Right kidney (tissue), 9 donors: ENCODE measurements at places on chromosomes 2 and 18.

- DNase-seq: no peak
These were observed 223.5 kb downstream of the RNF152 start for GRCh38 chr18:61669320-61669719.

DNA sequence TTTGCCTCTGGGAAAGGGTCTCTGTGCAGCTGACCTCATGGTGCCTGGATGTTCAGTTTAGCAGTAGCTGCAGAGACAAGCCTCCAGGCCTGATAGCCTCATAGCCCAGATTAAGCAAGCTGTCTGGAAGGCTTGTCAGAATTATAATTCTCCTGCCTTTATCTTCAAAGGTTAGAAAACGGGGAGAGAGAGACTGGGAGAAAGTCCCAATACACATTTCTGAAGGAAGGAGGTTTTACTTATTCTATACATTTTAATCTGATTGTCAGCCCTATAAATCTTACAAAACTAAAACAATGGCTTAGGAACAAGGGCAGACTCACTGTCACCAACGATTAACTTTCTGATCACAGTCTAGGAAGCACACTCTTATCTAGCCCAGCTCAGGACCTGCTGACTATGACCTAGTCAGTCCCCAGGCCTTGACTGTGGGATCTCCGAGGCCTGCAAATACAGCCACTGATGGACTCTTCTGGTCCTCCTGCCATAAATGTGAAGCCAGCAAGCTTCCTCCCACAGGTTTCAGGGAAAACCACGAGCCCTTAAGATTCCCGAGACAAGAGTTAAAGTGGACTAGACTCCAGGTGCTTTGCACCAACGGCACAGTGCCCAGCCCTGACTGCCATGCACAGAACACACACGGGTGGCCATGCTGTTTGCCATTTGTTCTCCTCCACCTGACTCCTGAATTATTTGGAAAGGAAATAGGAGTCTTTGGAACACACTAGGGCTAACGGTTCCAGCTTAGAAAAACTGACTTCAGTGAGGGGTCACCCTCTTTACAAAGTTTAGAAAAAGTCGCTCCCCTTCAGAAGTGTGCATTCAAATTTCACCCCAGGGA, 111.4 kb upstream of the SMAD7 start:
- DNase-seq: no peak

GRCh38 chr18:69490813-69491212, 90.1 kb downstream of the DOK6 start:
- DNase-seq: no peak

GRCh38 chr2:43387092-43388062, 161.0 kb upstream of the ZFP36L2 start:
- no peak for DNase-seq

GRCh38 chr2:225041851-225042799, at the start of gene DOCK10:
Gene DOCK10, minus strand, starts transcription at chr2:225042468. Its CDS starts 94 bp downstream, at chr2:225042374.
- peak; percentile 77 for DNase-seq

- DNase-seq: no peak
These were observed 11.3 kb downstream of the ZNF519 start for GRCh38 chr18:14120926-14121325.

DNA sequence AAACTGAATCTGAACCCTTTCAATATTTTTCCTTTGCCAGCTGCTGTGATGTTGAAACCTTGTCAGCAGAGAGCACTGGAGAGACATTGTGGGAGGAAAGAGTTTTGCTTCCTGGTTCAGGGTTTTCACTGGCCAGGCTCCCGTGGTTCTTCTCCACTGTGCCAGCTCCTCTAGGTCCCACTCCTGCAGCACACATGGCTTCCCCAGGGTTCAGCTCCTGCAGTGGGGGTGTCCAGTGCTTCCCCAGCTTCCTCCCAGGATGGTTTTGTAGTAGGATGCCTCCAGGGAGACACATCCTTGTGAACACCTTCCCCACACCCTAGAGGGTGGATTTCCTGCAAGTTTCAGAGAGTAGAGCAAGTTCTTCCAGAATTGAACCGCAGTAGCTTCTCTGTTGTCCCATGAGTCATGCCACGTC, 24.0 kb upstream of the SULT1C3 start:
- DNase-seq: peak; percentile 41

DNA sequence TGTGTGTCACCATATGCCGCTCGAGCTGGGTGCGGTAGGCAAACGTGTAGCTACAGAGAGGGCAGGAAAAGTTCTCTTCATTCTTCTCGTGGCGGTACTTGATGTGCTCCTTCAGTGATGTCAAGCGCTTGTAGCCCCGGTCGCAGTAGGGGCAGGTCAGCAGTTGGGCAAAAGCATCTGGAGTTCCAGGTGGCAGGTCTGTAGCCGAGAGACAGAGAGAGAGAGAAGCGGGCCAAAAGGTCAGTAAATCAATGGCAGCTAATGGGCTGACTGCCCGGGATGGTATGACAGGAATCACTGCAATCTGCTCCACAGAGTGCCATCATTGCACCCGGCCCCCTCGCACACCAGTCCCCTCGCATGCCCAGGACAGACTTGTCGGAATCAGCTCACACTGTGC, 116.0 kb downstream of the ZEB2 start:
- DNase-seq: no peak

- DNase-seq: no peak
These were observed 230.1 kb upstream of the PXDN start for GRCh38 chr2:1974397-1974796.

DNA sequence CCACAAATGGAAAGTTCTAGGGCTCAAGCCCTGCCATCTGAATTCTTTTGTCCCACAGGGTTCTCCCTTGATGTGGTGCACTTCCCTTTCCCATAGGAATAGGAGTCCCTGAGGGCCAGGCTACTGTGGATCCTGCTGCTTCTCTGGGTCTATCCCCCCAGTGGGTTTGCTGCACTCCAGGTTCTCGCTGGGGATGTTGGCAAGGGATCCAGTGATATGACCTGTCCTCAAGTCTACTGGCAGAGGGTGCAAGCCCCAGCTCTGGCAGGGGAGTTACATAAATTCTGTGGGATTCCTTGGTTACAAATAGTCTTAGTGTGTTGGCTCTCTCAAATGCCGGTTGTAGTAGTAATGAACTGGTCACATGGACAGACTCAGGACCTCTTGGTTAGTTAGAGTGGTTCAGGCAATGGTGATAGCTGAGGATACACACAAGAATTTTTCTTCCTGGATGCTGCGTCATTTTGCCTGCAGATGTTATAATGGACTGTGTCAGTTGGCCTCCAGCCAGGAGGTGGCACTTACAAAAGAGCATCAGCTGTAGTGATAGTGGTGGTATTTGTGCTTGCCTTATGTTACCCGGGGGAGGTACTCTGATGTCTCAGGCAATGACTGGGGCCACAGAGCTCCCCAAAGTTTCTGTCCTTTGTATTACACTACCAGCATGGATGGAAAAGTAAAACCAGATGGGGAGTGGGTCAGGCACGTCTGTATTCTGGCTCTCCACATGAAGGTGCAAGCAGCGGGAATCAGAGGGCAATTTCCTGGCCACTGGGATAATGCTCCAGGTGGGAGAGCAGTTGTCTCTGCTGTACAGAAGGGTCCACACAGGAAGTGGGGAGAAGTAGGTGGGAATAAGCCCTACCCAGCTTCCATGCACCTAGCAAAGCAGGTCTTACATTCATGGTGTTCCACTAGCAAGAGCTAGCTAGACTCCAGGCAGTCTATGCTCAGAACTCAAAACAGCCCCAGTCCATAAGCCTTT, 267.9 kb downstream of the SOX11 start:
- DNase-seq: no peak

DNA sequence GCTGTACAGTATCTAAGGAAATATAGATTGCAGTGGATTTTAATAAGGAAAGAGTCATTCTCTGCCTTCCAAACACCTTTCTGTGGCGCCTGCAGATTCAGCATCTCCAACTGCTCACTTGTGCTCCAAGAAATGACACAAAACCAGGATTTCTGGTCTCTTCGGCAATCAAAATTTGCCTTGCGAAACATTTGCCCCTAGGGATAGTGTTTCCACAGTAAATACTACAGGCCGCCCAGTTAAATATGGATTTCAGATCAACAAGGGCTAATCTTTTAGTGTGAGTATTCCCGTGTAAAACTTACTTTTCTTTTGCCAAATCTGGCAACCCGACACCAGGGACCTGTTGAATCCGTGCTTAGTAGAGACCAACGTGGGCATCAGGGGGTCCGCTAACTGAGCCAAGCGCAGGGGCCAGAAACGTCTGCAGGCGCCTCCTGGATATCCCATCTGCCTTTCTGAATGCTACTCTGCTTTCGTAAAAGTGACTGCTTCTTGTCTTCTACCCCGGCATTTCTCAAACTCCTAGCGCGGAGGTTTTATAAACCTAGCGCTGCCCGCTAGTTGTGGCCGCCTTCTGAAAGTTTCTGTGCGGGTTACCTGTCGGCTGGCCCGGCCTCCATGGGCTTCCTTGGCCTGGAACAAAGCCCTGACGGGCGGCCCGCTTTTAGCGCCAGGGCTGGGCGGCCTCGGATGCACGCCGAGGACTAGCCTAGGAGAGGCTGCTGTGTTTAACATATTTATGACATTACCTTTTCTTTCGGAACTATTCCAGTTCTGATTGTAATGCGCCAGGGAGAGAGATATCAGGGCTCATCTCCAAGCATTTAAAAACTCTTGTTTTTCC, 2.5 kb downstream of the CYP1B1 start:
- peak; percentile 75 for DNase-seq

GRCh38 chr2:239535413-239536144, 134.8 kb upstream of the HDAC4 start:
- DNase-seq: no peak

DNA sequence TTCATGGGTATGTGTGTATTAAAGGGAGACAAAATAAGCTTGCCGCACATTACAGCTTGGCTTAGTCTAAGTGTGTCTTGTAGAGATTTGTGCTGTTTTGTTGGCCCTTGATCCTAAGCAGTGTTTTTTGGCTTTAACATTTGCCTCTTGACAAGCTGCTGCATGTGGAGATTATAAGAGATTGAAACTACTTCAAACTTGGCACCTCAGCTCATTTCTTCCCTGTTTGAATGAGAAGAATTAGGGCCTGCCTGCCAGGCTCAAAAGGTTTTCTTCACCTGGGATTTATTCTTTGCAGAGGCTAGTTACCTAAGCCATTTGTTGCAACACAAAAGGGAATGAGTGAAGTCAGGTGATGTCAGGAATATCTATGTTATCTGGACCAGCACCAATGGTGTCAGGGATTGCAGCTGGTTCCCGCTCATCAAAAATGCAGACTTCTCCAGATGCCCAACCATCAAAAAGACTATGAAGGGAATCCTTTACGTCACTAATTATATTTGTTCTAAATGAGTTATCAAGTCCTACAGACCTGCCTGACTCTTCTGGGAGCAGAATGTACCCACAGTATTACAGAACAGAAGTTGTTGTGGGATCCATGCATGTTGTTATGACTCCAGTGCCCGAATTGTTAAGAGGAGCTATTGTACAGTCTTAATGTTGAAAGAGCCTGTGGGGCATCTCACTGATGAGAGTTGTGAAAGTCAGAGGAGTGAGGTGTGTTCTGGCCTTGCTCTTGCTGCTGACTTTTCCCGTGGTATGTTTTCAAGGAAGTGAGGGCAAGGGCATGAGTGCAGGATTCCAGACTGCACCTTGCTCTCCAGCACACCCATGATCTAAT, 31.0 kb downstream of the ABCA12 start:
- no peak for DNase-seq

- no peak for DNase-seq
These were observed 428.4 kb upstream of the SLC14A2 start for GRCh38 chr18:45186832-45187231.

DNA sequence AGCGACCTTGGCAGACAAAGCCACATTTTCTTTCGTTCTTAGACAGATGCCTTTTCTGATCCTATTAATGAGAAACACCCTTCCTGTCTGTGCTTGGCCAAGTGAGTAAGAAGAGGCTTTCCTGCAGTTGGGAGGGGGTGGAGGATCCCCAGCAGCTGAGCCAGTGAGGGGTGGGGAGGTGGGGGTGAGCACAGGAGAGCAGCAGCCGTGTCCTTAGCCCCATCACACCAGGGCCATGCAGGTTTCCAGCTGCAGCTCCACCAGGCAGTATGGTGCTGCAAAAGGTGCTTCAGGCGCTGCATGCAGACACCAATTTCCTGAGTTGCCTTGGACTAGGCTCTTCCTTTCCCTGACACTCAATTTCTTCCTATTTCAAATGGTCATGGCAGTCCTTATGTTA, 123.3 kb upstream of the SIX2 start:
- no peak for DNase-seq

GRCh38 chr18:39801848-39802247, 2153.2 kb upstream of the PIK3C3 start:
- no peak for DNase-seq

- DNase-seq: no peak
These were observed 490.7 kb downstream of the EIPR1 start for GRCh38 chr2:2886922-2887321.

DNA sequence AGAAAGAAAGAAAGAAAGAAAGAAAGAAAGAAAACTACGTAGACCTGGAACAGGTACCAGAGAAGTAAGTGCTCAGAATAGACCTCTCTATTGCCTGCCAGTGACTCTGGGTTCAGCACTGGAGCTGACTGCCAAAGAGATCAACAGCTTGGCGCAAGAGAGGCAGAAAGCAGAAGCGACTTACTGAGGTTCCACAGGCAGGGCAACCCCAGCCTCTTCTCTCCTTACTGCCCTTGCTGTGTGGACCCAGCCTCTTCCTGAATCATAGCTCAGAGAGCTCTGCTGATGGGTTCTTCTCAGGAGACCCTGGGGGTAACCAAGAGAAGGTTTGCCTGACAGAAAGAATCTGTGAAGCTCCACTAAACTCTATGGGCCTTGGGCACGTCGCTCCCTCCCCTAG, 7.1 kb downstream of the CAPN13 start:
- DNase-seq: no peak

GRCh38 chr2:60482222-60482621, 71.2 kb downstream of the BCL11A start:
- DNase-seq: no peak

DNA sequence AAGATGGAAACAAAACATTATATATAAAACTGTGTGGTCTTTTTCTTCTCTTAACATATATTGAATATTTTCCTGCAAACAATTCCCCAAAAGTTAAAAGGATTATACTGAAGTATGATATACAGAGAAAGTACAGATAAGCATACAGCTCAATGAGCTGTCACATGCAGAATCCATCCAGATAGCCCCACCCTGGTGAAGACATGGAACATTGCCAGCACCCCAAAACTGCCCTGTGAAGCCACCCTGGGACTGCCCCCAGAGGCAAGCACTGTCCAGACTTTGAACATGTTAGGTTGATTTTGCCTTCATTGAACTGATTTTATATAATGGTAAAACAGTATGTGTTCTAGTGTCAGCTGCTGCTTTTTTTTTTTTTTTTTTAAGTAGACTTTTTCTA, 112.3 kb upstream of the IL1R2 start:
- no peak for DNase-seq

- no peak for DNase-seq
These were observed 3.1 kb downstream of the B3GNT7 start for GRCh38 chr2:231398585-231398984.

GRCh38 chr2:226679389-226680065, 120.1 kb downstream of the IRS1 start:
- DNase-seq: no peak

- no peak for DNase-seq
These were observed 67.0 kb downstream of the CACNB4 start for GRCh38 chr2:152031747-152032306.

- peak; percentile 6 for DNase-seq
These were observed 156.2 kb downstream of the HDAC4 start for GRCh38 chr2:239244625-239245024.

GRCh38 chr2:222859786-222860612, 837 bp upstream of the ACSL3 start:
- peak; percentile 34 for DNase-seq
